ENCODE measurements at places on chromosomes 12 and 14.

DNA sequence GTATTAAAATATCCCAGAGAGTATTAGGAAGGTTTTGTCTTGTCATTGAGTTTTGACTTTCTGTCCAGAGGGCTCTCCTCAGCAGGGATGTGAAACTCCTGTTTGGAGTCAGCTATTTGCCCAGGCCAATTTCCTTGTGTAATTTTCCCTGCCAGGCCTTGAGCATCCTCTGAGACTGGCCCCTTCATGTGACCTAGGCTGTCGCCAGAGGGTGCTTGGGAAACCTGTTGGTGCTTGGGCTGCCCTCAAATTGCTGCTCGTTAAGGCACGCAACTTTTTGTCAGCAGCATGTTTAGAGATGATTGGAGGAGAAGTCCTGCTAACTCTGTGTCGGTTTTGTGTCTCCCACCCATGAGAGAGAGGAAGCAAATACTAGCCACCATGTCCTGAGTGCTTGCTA is 39.1 kb downstream of the IQSEC3 start:
- no peak for DNase-seq

DNA sequence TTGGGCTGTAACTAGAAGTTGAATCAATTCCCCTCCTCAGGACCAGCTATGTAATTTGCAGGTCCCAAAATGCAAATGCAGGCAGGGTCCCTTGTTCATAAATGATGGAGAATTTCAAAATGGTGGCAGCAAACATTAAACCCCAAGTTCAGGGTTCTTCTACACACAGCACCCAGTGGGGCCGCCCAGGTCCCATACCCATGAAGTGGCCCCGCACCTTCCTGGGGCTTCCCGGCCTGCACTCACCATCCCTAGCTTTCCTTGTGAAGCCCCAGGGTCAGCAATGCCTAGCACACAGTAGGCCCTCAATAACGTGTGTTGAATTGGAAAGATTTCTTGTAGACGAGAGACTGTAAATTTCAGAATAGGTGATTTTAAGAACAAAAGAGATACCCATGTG is 76.0 kb downstream of the NTF3 start:
- no peak for DNase-seq

DNA sequence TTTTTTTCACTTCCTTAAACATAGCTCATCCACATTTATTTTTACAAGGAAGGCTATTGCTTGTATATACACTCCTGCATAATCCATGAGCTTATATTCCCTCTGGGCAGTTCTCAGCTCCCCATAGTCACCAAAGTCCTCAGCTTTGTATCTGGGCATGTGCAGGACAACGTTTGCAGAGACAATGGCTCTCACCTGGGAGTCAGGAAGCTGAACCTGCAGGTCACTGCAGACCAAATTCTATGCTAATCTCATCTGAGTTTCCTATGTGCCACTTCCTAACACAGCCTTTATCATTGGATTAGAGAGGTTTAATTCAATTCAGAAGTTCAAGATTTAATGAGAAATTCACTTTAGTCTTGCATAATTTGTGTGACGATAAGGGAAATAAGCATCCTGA is 131.5 kb downstream of the KCNK10 start:
- DNase-seq = no peak

GRCh38 chr14:76267322-76268046 is 108.5 kb upstream of the ESRRB start:
- DNase-seq = no peak

GRCh38 chr14:94536836-94537235 is 24.4 kb upstream of the SERPINA4 start:
- DNase-seq = no peak

DNA sequence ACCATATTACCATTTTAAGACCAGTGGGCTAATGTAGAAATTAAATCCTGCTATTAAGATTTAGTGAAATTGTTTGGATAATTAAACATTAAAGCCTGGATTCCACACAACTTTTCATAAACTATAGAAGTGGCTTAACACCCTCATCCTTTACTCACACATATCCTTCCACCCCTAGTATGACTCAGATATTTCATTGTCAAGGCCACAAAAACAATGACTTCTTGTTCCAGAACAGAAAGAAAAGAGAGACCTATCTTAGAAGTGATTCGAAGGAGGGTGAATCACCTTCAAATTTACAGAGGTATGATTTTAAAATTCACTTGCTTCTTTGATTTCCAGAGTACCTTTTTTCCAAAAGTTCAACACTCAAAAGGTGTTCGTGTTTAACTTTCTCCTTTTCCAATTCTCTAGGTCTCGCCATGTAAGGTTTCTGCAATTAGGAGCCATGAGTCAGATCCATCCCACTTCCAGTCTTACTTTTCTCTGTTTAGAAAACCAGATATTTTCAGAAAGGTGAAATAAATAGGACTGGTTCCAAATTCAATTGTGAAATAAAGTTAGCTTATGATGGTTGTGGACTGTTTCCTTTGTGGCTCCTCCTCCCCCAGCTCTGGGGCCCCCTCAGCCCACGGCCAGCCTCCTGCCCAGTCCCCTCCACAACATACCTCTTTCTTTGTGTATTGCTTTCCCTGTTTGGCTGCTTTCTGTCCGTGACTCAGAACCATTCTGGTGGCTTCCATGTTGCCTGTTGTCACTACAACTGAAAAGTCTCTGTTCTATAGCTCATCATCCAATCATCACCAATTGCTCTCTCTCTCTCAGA is 24.6 kb upstream of the MGP start:
- DNase-seq = no peak

- DNase-seq = no peak
Observed at GRCh38 chr14:93891756-93892504, 35.2 kb upstream of the FAM181A start.

DNA sequence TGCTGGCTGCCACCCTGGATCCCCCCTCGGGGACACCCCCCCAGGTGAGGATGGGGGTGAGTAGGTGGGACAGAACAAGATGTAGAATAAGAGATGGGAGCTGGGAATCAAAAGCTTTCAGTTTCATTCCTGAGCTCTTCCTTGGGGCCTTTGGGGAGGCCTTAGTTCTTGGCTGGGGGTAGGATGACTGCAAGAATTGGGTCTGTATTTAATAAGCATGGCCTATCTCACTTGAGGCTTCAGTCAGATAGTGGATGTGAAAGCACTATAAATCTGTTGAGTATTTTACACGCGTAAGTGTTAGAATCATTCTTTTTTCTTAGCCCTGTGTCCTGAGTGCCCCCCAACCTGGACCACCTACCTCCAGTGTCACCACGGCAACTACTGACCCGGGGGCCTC is 4.6 kb downstream of the MBD6 start:
- DNase-seq = no peak

- DNase-seq = no peak
Observed at GRCh38 chr14:104881369-104881979, 16.4 kb downstream of the CEP170B start.

- DNase-seq = no peak
Observed at GRCh38 chr12:131902332-131903241, 8.2 kb downstream of the ULK1 start.

- DNase-seq = peak; percentile 42
Observed at GRCh38 chr12:20188930-20189653, 179.2 kb upstream of the PDE3A start.

GRCh38 chr14:50910495-50911420 is 33.5 kb downstream of the PYGL start:
- DNase-seq = no peak

DNA sequence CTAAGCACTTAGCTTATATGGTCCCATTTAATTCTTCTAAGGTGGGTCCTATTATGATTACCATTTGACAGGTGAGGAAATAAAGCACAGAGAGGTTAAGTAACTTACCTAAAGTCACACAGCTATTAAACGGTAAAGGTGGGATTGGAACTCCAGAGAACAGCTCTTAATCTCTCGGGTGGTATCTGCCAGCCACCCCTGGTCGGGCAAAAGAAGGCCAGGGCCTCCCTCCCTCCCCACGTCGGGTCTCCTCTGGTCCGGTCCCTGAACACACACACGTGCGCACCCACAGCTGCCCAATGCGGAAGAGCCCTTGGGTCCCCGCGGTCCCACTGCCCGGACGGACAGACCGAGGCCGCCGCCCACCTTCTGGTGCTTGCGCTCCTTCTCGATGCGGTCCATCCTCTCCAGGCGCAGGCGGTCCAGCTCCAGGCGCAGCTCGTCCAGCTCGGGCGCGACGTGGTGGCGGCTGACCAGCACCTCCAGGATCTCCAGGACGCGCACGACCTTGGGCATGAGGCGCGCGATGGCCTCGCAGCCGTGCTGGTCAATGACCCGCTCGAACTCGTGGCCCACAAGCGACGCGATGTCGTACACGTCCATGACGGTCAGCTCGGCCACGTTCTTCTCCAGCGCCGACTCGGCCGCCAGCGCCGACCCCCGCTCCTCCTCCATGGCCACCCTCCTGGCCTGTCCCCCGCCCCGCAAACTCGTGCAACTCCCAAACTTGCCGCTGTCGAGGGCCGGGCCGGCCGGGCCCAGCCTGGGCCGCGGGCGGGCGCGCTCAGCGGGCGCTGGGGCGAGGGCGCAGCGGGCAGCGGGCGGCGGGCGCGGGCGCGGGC is 490 bp downstream of the RILPL1 start:
- peak; percentile 68 for DNase-seq

- DNase-seq = no peak
Observed at GRCh38 chr14:106694638-106695393, 1168.4 kb downstream of the TMEM121 start.

DNA sequence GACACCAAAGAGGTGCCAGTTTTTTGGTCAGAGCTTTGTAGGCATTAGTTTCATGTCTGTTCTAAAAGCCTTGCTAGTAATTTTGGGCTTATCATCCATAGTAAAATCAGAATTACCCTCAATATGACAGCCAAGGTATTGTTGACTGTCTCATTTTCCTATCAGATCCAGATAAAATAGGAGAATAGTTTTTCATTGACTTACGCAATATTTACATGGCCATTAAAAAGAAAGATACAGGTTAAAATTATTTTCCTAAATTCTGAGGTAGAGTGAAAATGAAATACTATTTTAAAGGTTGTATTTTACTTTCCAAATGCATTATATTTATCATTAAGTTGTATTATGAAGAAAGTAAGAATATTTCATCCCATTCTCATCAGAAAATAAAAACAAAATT is 203.7 kb downstream of the LRFN5 start:
- no peak for DNase-seq

- no peak for DNase-seq
Observed at GRCh38 chr12:125332900-125333299, 267.7 kb downstream of the AACS start.

DNA sequence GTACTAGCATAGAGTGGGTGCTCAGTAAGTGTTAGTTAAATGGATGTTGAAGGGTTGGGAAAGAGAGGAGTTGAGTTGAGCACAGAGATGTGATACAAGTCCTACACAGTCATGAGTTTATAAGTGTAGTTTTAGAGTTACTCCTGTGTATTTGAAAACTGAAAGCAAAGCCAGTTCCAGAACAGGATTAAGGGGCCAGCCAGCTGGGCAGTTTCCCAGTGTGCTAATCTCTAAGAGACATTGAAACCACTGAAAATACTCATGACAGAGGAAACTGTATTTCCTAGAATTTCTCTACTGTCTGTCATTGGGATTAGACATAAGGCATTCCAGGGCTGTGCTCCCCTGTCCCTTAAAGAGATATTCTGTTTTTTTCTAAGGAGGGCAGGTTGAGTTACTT is 101.0 kb downstream of the DERA start:
- DNase-seq = peak; percentile 67

GRCh38 chr12:92740411-92740810 is 37.6 kb downstream of the PLEKHG7 start:
- no peak for DNase-seq

GRCh38 chr12:62847709-62848108 is 87.2 kb downstream of the PPM1H start:
- DNase-seq = no peak

DNA sequence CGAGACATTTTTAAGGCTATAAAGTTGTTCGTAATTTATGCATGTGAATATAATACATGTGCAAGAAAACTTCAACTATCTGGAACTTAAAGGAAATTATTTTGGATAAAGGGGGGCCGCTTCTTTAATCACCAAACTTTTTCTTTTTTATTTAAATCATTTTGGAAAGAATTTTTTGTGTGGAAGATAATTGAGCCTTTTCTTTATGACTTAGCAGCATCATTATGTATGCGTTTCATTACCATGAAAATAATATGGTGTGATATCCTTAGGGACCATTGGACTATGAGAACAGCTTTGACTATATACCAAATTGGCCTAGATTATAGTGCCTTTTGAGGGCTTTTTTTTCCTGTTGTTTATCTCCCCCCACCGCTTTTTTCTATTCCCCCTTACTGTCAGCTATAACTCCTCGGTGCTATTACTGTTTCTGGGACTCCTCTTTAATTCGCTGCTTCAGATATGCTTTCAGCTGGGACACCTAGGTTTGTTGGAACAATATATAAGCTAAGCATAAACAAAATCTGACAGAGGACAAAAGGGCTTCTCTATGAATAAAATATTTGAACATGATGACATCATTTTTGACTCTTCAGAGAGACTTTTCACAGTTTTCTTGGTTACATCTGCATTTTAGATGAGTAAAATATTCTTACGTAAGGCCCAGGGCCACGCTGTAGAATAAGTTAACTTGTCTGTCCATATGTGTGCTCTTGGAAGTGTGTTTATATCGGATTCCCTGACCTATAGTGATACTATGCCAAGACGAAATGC is 392.7 kb downstream of the NPAS3 start:
- no peak for DNase-seq

Measured in mesenchymal stem cell (in vitro differentiated cells and primary cell).